ENCODE measurements at places on chromosomes 11 and 22. TPM values are rescaled to one million over a fixed set of nuclear protein-coding genes. Genes with fewer than 3 reads are reported as not detected.

DNA sequence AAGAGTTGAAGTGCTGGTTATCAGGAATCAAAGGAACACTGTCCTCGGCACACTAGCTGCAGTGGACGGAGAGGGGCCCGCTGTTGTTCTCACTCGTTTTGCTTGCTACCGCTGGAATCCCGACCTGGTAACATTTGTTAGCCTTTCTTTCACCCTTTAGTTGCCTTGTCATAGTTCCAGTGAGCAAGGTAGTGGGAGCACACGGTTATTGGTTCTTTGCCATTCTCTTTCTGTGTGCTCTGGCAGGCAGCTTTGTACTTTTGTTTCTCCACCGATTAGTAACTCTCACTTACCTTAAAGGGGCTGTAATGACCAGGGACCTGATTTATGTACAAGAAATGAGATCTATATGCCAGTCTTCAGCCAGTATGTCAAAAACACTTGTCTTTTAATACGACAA lies 1.8 kb downstream of the DEPDC7 start:
- no peak for DNase-seq
- peaks cover 13% of the 10 kb centered on the region for H3K4me1 ChIP-seq
- H3K4me3 ChIP-seq, result peak overlapping the region; percentile 64
- peak overlapping the region; percentile 95 for H3K27ac ChIP-seq
- H3K36me3 ChIP-seq, result no peaks in the 10 kb centered on the region

DNA sequence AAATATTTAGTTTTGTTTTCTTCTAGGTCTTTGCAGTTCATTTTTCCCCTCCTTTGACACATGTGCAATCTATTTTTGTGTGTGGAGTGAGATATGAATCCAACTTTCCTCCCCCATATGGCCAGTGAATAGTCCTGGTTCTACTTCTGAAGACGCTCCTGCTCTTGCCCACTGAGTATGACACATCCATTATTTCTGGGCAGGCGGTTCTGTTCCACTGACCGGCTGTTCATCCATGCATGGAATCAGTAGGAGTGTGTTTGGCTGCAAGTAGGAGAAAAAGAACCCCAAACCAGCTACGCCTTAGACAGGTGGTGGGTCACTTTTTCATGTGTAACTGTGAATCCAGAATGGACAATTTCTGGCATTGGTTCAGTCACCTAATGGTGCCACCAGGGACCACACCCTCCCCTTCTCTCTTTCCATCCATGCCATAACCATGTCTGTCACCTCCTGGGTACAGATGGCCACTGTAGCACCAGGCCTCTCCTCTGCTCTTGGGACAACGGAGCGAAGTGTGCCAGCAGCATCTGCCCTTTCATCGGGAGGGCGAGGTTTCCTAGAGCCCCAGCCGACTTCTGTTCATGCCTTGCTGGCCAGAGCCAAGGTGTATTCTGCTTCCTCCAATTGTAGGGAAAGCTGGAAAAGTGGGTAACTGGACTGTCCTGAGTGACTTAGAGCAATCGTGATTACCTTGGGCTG lies 67.4 kb upstream of the SLC22A12 start:
- no peaks in the 10 kb centered on the region for H3K4me1 ChIP-seq
- DNase-seq, result no peak
- no peak overlapping the region for H3K27ac ChIP-seq
- H3K27me3 ChIP-seq, result no peaks in the 10 kb centered on the region

GRCh38 chr11:70127653-70128434 lies 49.7 kb downstream of the ANO1 start:
- no peak for DNase-seq
- no peak overlapping the region for H3K4me3 ChIP-seq
- peak overlapping the region; percentile 68 for H3K27ac ChIP-seq
- H3K4me1 ChIP-seq, result peaks cover 18% of the 10 kb centered on the region

Gene NUP98
- 30.1 TPM for total RNA-seq

- DNase-seq, result no peak
- no peaks in the 10 kb centered on the region for H3K27me3 ChIP-seq
- no peak overlapping the region for H3K27ac ChIP-seq
- H3K4me1 ChIP-seq, result no peaks in the 10 kb centered on the region
Observed at GRCh38 chr11:596374-596773, 19.4 kb downstream of the IRF7 start.

- no peak overlapping the region for H3K27ac ChIP-seq
- no peaks in the 10 kb centered on the region for H3K27me3 ChIP-seq
Observed at GRCh38 chr22:37229805-37230672, 14.0 kb downstream of the RAC2 start.

DNA sequence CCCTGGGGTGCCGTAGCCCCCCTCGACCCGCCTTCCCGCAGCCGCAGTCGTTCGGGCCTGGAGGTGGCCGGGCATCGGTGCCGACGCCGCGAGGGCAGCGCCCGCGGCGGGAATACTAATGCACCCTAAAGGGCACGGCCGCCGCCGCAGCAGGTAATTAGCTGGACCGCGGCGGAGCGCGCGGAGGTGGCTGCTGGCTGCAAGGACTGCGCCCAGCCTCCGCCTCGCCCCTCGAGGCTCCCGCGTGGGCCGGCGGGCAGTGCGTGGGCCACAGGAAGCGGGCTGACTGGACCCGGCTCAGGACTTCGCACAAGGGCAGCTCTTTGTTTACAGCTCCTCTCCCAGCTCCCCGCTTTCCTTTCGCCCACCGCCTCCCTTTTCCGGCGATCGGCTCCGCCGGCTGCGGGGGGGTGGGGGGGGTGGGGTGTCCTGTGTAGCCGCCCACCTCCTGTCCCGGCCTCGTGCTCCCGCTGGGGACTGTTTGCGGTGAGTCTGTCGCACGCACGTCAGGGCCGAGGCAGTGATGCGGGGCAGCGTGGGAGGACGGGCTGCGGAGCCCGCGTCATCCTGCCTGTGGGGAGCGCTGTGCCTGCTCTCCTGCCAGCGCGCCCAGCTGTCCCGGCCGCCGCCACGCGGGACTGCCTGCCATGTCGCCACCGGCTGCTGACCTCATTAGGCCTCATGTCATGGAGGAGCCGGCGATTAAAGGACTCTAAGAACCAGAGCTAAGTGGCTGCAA lies 53.2 kb downstream of the GRIK4 start:
- no peak overlapping the region for H3K4me3 ChIP-seq
- H3K27ac ChIP-seq, result no peak overlapping the region
- no peak for DNase-seq

Gene KCNK4
- total RNA-seq, result not detected

Gene EXPH5
- 12.4 TPM for total RNA-seq

GRCh38 chr11:118921929-118922744 lies 3.6 kb downstream of the BCL9L start:
- peak; percentile 95 for DNase-seq
- peaks cover 66% of the 10 kb centered on the region for H3K4me1 ChIP-seq
- H3K4me3 ChIP-seq, result peak overlapping the region; percentile 86
- H3K27me3 ChIP-seq, result no peaks in the 10 kb centered on the region
- H3K36me3 ChIP-seq, result no peaks in the 10 kb centered on the region

Gene WNT7B
- total RNA-seq, result not detected

DNA sequence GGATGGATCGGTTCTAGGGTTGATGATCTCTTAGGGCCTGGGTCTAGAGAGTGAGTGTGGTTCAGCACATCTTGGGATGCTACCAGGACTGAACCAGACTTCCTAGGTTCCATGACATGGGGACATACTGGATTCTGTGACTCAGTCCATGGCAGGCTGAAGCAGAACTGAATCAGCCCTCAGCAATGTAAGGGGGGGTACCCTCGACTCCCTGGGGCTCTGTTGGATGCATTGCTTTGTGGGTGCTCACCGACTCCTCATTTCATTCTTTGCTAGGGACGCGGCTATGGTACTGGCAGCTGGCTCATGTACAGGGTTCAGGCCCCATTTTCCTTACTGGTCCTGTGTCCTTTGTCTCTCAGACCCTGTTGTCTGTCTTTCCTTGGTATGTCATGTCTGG lies 733 bp upstream of the GRAMD1B start:
- no peak overlapping the region for H3K4me3 ChIP-seq

Gene GLYAT
- 62.2 TPM for total RNA-seq

- no peak overlapping the region for H3K4me3 ChIP-seq
- H3K4me1 ChIP-seq, result no peaks in the 10 kb centered on the region
- no peaks in the 10 kb centered on the region for H3K27me3 ChIP-seq
- no peaks in the 10 kb centered on the region for H3K36me3 ChIP-seq
- peak overlapping the region; percentile 77 for H3K27ac ChIP-seq
- DNase-seq, result no peak
Observed at GRCh38 chr22:42893371-42894150, 36.5 kb upstream of the ARFGAP3 start.

Gene OR8G5
- not detected for total RNA-seq

Gene PRR33
- total RNA-seq, result not detected

- H3K4me3 ChIP-seq, result no peak overlapping the region
- no peaks in the 10 kb centered on the region for H3K36me3 ChIP-seq
- no peak overlapping the region for H3K27ac ChIP-seq
- H3K27me3 ChIP-seq, result no peaks in the 10 kb centered on the region
- H3K4me1 ChIP-seq, result no peaks in the 10 kb centered on the region
- no peak for DNase-seq
Observed at GRCh38 chr11:75490221-75491181, 35.2 kb downstream of the GDPD5 start.

Gene HOATZ
- total RNA-seq, result not detected

- peaks cover 21% of the 10 kb centered on the region for H3K27me3 ChIP-seq
- no peaks in the 10 kb centered on the region for H3K36me3 ChIP-seq
- H3K4me3 ChIP-seq, result no peak overlapping the region
- peaks cover 14% of the 10 kb centered on the region for H3K4me1 ChIP-seq
- no peak overlapping the region for H3K27ac ChIP-seq
Observed at GRCh38 chr22:19520566-19521305, 3.5 kb downstream of the CLDN5 start.

Gene MMP10
- not detected for total RNA-seq

- no peak overlapping the region for H3K4me3 ChIP-seq
- H3K27me3 ChIP-seq, result no peaks in the 10 kb centered on the region
- no peaks in the 10 kb centered on the region for H3K36me3 ChIP-seq
- no peak for DNase-seq
Observed at GRCh38 chr11:13465909-13466371, 2.9 kb upstream of the BTBD10 start.

Gene ANGPTL5
- not detected for total RNA-seq

DNA sequence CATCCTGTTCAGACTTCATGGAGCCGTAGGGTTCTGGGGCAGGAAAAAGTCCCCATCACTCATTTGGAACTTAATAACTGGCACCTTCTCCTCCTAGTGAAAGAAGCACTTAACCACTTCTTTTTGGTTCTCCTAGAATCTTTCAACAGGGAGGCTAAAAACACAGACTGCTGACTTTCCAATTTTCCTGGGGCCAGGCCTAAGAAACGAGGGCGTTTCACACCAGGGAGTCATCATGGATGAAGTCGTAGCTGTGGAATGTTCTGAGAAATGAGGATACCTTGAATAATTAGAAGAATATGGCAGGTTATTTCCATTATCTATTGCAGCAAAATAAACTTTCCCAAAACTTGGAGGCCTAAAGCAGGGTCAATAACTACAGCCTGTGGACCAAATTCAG lies 26.0 kb upstream of the API5 start:
- H3K27ac ChIP-seq, result no peak overlapping the region
- H3K4me3 ChIP-seq, result no peak overlapping the region
- H3K4me1 ChIP-seq, result no peaks in the 10 kb centered on the region
- H3K27me3 ChIP-seq, result no peaks in the 10 kb centered on the region
- DNase-seq, result no peak

Gene IGF2
- 207 TPM for total RNA-seq

Gene DENND5A
- 18.7 TPM for total RNA-seq

Gene CNGA4
- not detected for total RNA-seq

GRCh38 chr11:105754716-105755115 lies 144.8 kb downstream of the GRIA4 start:
- DNase-seq, result no peak
- H3K4me1 ChIP-seq, result no peaks in the 10 kb centered on the region
- no peak overlapping the region for H3K27ac ChIP-seq
- H3K36me3 ChIP-seq, result no peaks in the 10 kb centered on the region

Gene CPT1A
- total RNA-seq, result 45.1 TPM

Gene TSGA10IP
- not detected for total RNA-seq

DNA sequence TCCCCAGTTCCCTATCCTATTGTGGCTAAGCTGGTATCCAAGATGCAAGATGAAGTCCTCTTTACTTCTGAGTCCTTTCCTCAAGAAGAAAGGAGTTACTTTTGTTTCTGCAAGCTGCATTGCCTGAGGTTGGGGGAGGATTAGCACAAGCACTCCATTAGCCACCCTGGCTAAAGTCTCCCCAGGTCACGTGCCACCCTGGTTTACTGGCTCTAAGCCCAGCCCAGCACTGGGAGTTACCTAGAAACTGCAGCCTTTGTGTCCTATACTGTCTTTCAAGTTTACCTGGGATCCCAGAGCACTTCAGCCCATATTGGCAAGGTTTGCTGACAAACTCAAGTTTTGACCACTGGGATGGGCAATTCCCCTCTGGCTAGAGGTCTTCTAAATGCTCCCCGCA lies 78.4 kb upstream of the DBX1 start:
- no peaks in the 10 kb centered on the region for H3K36me3 ChIP-seq
- no peaks in the 10 kb centered on the region for H3K4me1 ChIP-seq
- DNase-seq, result peak; percentile 71
- H3K27me3 ChIP-seq, result no peaks in the 10 kb centered on the region

- H3K27me3 ChIP-seq, result no peaks in the 10 kb centered on the region
- no peak overlapping the region for H3K4me3 ChIP-seq
- H3K4me1 ChIP-seq, result no peaks in the 10 kb centered on the region
- no peak overlapping the region for H3K27ac ChIP-seq
Observed at GRCh38 chr11:105155679-105156078, 16.1 kb upstream of the CARD18 start.

- no peak overlapping the region for H3K4me3 ChIP-seq
- DNase-seq, result no peak
- no peak overlapping the region for H3K27ac ChIP-seq
- H3K36me3 ChIP-seq, result no peaks in the 10 kb centered on the region
- no peaks in the 10 kb centered on the region for H3K27me3 ChIP-seq
Observed at GRCh38 chr11:24264868-24265267, 232.0 kb upstream of the LUZP2 start.

GRCh38 chr11:28303477-28304191 lies 195.4 kb downstream of the METTL15 start:
- no peaks in the 10 kb centered on the region for H3K27me3 ChIP-seq
- no peak overlapping the region for H3K4me3 ChIP-seq
- no peak overlapping the region for H3K27ac ChIP-seq
- no peaks in the 10 kb centered on the region for H3K4me1 ChIP-seq
- DNase-seq, result no peak

DNA sequence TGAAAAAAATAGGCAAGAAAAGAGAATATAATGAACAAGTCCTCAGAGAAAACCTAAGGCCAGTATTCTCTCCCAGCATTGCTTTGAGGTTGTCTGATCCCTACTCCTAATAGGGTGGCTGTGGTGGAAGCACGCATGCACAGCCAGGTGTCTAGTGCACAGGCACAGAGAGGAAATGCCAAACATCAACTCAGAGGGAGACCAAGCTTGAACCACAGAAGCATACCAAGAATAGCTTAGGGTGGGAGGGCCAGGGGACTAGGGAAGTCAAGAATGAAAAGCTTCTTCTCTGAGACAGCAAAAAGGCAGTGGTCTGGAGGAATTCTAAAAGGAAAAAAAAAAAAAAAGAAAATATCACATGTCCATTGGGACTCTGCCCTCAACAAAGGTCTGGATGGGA lies 244.1 kb upstream of the API5 start:
- no peak for DNase-seq
- H3K36me3 ChIP-seq, result no peaks in the 10 kb centered on the region
- no peak overlapping the region for H3K27ac ChIP-seq
- no peak overlapping the region for H3K4me3 ChIP-seq
- no peaks in the 10 kb centered on the region for H3K4me1 ChIP-seq

Gene PLAAT2
- total RNA-seq, result not detected

- H3K27me3 ChIP-seq, result no peaks in the 10 kb centered on the region
- no peak for DNase-seq
- no peak overlapping the region for H3K4me3 ChIP-seq
- no peaks in the 10 kb centered on the region for H3K4me1 ChIP-seq
- H3K27ac ChIP-seq, result no peak overlapping the region
Observed at GRCh38 chr11:66014804-66015453, 3.1 kb downstream of the CST6 start.
